AG20443 (cell line): ENCODE measurements at places on chromosomes 5 and 9.

GRCh38 chr9:132238992-132239391 lies 77.1 kb downstream of the NTNG2 start:
- no peak for DNase-seq

DNA sequence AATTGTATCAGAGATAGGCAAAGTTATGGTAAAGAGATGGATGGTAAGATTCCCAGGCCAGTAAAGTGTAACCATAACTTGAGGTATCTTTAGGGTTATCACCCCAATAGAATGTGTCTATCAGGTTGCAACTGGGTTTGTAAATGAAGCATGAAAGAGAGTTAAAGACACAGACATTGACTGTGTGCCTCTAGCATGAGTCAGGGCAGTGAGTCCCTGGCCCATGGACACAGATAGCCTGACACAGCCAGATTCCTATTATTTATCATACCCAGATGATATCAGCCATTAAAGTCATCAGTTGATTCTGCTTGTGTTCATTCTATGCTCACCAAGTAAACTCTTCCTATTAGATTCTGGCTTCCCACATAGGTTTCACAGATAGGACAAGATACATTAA lies 33.5 kb upstream of the SNAPC3 start:
- peak; percentile 47 for DNase-seq

DNA sequence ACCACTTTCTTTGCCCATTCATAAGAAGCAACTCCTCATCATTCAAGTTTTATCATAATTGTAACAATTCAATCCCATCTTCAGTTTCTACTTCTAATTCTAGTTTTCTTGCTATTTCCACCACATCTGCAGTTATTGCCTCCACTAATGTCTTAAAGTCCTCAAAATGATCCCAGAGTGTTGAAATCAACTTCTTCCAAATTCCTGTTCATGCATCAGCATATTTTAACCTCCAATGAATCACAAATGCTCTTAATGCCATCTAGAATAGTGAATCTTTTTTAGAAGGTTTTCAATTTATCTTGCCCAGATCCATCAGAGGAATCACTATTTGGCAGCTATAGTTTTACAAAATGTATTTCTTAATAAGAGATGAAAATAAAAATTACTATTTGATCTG lies 3.2 kb upstream of the SRP19 start:
- no peak for DNase-seq

GRCh38 chr9:4829969-4830368 lies 37.2 kb downstream of the RCL1 start:
- peak; percentile 21 for DNase-seq
